ENCODE measurements at places on chromosomes 3 and 15. TPM values are rescaled to one million over a fixed set of nuclear protein-coding genes. Genes with fewer than 3 reads are reported as not detected.

OXSR1 gene
- total RNA-seq = 71.7 TPM

OR5K2 gene
- not detected for total RNA-seq

DNA sequence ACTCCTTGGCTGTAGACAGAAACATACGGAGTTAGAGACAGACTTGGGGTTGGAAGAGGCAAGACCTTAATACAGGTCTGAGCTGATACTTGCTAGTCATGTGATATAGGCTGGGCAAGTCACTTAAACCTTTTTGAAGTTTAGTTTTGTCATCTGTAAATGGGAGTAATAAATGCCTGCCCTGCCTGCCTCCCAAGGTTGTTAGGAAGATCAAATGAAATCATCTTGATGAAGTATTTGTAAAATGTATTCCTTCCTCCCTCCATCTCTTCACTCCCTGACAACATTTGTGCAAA is 2.9 kb downstream of the PXK start:
- no peak for DNase-seq

GRCh38 chr15:69704229-69704628 is 251.6 kb downstream of the RPLP1 start:
- DNase-seq = peak; percentile 7

DNA sequence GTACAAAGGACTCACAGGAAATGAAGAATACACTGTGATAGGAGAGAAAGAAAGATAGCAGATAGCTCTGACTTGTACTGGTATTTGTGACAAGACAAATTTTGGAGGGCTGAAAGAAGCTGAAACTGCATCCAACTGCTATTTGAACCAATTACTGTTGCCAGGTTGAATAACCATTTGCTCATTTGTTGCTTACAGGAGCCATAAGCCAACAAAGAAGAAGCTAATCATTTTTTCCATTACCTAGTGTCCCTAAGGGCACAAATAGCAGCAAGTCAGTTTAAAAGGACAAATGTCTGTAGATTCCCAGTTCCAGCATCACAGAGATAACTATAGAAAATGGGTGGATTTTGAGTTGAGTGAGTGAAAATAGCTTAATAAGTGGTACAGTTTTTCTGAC is 376.9 kb upstream of the ARPP21 start:
- no peak for DNase-seq

DNA sequence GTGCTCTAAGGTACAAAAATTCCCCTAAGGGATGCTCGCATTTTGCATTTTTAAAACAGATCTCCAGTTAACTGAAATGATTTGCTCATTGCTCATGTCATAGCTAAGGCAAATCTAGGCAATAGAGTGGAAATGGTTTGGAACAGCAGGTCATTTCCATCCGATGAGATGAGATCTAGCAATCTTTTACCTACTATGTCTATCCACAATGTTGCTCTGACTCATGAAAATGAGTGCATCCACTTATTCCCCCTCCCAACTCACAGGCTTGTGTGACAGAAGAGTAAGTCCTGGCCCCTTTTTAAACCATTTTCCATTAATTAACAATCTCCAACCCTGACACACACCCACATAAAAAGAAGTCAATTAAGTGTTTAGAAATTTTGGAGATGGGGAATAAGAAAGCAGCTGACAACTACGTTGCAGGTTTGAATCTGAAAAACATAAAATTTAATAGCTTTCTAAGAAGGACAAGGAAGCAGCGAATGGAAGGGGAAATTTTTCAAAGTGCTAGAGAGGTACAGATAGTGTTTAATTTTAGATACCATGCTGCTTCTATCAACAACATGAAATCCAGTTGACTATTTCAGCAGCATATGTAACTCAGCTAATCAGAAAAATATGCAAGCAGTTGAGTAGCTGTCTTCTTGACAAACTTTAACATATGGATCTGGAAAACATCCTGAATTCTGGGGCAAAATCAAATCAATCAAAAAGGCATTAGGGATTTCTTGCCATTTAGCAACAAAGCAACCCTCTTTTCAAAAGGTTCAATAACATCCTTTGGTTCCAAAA is 112.0 kb downstream of the TMCO5A start:
- DNase-seq = no peak

GRCh38 chr15:25094519-25094918 is 139.7 kb downstream of the SNRPN start:
- DNase-seq = no peak

GRCh38 chr15:31081056-31081455 is 20.5 kb downstream of the TRPM1 start:
- DNase-seq = no peak

Measured in MCF 10A (cell line).